ENCODE measurements at places on chromosomes 2 and 18.

GRCh38 chr2:39107724-39108273 lies 13.1 kb downstream of the SOS1 start:
- DNase-seq: no peak

DNA sequence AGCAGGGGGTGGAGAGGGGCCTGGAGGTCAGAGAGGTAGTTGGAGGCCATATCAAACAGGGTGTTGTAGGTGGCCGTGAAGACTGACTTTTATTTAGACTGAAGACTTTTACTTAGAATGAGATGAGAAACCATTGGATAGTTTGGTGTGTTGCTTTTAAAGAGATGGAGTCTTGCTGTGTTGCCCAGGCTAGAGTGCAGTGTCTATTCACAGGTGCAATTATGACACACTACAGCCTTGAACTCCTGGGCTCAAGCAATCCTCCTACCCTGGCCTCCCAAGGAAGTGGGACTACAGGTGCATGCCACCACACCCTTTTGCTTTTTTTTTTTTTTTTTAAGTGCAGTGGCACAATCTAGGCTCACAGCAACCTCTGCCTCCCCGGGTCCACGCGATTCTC lies 2.5 kb upstream of the LRPPRC start:
- DNase-seq: no peak

DNA sequence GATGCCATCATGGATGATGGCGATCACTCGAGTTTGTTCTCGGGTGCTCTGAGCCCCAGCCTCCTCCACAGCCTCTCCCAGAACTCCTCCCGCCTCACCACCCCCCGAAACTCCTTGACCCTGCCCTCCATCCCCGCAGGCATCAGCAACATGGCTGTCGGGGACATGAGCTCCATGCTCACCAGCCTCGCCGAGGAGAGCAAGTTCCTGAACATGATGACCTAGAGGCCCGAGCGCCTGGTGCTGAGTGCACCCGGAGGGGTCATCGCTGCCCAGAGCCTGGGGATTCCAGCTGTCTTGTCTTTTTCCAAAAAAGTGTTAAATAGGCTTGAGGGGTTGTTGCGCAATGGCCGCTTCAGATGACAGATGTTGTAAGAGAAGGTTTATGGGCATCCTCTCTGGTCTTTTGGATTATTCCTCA lies 254.8 kb downstream of the GLI2 start:
- DNase-seq: no peak

GRCh38 chr2:48587560-48587959 lies 30.1 kb upstream of the GTF2A1L start:
- DNase-seq: no peak

DNA sequence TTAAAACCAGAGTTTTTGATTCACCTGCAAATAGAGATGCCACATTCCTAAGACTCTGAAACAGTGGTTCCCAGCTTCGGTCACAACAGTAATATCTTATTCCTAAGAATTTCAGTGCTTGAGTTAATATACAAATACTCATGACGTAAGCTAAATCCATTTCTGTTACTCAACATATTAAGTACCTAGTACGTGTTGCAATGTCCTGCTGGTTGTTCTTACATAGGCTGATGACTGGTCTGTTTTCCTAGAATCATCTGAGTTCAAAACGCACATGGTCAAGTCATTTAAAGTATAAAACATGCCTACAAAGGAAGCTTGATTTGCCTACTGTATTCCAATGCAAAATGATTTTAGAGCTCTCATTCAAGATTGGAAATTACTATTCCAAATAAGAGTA lies 7.2 kb downstream of the NCL start:
- DNase-seq: no peak

GRCh38 chr2:104412384-104412783 lies 441.5 kb upstream of the POU3F3 start:
- no peak for DNase-seq

DNA sequence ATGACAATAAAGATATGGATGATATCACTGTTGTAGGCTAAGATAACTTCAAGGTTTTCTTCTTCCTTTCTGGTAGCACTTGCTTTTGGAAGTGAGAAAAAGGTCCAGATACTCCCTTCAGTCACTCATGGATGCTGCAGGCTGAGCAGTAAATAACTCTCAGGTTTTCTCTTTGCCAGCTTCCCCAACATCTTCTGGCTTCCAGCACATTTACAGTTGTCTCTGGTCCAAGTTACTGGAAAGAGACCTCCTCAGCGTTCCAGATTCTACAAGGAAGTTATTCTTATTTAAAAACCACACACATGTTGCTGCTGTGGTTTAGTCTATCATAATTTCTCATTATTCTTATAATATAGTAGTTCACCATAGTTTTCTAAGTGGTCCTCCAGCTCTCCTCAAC lies 383.4 kb downstream of the PLCL1 start:
- DNase-seq: no peak

GRCh38 chr18:78981989-78982620 lies 2.5 kb downstream of the SALL3 start:
- no peak for DNase-seq

- peak; percentile 40 for DNase-seq
These were observed 89.7 kb downstream of the KCTD1 start for GRCh38 chr18:26458526-26459232.

DNA sequence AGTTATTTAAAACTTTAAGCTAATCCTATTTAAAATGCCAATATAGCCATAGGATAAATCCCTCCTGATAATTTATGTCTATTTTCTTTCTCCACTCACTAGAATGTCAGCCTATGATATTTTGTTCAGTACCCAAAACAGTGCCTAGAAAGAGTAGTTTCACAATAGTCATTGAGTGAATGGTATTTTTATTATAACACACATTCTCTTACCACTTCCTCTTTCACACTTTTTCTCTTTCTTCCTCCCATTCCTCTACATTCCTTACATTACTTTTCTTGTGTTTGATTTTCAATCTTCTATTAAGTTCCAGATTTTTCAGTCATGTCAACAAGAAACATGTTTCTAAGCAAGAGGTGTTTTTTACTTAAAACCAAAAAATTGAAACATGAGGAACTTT lies 327.6 kb upstream of the UBE2E3 start:
- no peak for DNase-seq

DNA sequence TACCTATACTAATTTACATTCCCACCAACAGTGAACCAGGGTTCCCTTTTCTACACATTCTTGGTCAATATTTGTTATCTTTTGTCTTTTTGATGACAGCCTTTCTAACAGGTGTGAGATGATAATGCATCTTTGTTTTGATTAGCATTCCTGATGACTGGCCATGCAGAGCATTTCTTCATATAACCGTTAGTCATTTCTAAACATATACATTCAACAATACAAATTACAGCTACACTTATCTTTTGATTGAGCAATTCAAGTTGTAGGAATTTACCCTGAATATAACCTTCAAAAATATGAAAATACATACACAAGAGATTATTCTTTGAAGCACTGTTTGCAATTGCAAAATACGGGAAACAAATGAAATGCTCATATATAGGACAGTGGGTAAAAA lies 94.9 kb downstream of the TMEM131 start:
- no peak for DNase-seq

DNA sequence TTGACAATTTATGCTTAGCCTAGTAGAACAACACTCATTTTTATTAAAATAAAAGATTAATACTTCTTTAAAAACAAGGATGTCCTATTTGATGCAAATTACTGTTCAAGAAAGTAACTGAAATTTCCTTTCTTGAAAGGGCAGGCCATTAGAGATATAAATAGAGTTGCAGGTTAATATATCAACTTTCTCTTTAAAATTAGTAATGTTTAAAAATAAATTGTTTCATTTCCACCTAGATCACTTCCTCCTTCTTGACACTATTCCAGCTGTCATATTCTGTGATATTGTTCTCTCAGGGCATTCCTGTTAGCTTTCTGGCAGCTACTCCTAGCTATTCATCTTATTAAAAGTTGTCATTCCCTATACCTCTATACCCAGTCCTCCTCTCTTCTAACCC lies 357.9 kb upstream of the NRP2 start:
- no peak for DNase-seq

GRCh38 chr18:27377251-27377650 lies 192.1 kb upstream of the CHST9 start:
- no peak for DNase-seq

- DNase-seq: no peak
These were observed 197.7 kb upstream of the STON1 start for GRCh38 chr2:48332286-48332685.

- DNase-seq: no peak
These were observed 1977.7 kb upstream of the LRRTM1 start for GRCh38 chr2:82282111-82282882.

DNA sequence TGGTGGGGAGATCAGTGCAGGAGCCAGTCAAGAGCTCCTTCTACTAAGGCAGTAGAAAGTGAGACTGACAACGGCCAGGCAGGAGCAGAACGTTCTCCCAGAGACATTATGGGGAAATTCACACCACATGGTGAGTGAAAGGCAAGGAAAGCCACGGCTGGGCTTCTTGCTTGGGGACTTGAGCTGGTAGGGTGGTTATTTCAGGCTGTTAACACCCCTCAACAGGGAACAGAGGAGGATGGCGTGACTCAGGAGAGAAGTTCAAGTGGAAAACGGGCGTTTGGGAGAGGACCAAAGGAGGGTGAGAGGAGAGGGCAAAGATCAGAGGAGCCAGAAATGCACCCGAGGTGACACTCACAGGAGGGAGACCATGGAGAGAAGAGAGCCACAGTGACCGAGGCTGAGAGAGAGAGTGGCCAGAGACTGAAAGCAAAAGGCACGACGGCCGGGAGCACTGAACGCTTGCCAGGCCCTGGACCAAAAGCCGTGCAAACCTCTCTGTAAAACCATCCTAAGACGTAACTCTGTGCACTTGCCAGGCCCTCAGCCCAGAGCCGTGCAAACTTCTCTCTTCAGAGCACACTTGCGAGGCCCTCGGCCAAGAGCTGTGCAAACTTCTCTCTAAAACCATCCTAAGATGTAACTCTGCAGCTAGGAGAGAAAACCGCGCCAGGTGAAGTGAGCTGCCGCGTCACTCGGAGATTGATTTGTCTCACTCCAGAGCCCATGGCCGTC lies 7.7 kb downstream of the TPO start:
- no peak for DNase-seq

DNA sequence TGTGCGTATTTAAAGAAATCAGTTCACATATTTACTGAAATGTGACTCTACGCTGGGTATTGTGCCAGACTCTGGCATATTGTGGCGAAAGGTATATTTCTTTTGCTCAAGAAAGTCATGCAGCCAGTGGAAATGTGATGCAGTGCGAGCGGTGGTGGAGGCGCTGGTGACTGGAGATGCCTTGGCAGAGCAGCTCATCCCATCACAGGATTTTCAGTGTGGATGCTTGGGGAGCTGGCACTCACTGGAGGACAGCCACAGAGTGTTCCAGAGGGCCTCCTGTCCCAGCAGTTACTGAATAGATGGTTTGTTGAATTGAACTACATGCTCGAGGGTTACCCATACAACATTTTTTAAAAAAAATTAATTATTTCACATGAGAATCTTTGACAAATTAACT lies 117.6 kb downstream of the ZNF407 start:
- DNase-seq: no peak

GRCh38 chr2:149768320-149768799 lies 180.8 kb upstream of the MMADHC start:
- DNase-seq: peak; percentile 35

DNA sequence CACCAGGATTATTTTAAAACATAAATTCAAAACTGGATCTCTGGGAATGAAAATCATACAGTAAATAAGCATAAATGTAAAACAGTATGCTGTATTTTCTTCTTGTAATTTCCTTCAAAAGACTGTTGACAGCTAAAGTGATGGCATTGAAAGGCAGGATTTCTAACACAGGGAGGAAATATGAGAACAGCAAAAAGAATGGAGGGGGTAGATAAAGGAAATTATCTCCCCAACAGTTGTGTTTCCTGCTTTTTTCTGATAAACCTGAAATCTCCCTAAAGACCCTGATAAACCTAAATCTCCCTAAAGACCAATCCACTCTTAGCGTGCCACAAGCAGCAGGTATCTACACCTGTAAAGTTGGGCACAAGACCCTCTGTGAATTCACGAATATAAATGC lies 50.8 kb downstream of the PIAS2 start:
- DNase-seq: no peak

DNA sequence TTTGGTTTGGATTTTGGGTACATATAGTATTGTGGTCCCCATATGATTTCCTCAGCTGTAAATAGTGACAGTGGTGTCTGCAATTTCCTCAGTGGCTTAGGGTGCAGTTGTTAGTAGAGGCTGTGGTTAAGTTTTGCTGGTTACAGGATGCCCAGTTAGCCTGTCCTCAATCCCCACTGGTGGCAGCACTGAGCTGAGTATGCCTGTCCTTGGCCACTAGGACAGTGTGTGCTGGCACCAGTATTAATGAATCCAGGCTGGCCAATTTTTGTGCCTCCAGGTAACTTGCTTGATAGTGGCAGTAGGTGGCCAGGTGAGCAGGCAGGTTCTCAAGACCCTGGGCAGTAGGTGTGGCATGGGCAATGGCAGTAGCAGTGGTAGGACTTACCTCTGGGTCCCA lies 973.1 kb downstream of the TMEM182 start:
- no peak for DNase-seq

DNA sequence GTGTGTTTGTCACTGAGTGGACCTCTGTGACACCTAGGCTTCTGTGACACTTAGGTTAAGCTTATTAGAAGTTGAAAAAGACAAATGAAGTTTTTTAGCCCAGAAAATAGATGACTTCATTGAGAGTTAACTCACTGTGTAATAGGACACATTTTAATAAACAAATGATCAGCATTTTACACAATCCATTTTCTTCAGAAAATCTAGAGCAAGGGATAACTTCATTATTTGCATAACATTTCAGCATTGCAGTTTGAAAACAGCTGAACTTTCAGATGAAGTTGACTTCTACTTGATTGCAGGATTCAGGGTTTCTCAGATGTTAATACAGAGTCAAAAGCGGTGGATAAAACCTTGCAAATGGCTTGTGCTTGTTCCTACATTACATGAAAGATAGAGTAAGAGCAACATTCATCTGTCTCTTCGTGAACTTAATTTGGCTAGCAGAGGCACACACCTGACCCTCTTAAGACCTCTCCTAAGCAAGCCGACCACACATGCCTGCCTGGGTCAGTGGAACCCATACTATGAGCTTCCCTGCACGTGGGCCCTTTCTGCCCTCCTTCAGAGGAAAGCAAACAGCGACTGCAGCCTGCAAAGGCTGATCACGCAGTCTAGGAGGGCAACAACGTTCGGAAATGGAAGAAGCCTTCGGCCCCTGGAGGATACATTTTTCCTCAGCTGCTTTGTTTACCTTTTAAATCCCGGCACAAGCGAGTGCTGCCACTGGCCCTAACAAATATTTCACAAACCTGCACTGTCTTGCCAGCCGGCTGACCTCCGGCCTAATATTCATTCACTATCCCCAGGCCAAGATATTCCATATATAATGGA lies 16.6 kb downstream of the ITGB1BP1 start:
- no peak for DNase-seq

DNA sequence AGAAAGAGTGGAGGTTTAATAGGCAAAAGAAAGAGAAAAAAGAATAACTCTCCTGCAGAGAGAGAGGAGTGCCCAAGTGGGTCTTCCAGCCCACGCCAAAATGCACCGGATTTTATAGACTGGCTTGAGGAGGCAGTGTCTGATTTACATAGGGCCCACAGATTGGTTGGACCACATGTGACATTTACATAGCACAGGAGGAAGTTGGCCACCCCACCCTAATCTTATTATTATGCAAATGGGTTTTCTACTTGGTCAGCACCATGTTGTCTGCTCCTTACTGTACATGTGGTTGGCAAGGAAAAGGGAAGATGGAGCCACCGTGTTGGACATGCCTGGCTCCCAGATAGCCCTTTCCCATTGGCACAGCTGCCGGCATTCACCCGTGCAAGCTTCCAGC lies 56.8 kb downstream of the SP110 start:
- DNase-seq: no peak
